ENCODE measurements at places on chromosomes 6 and 20.
A peak's percentile ranks its signal among the peaks of the same experiment; 100 is the strongest.

DNA sequence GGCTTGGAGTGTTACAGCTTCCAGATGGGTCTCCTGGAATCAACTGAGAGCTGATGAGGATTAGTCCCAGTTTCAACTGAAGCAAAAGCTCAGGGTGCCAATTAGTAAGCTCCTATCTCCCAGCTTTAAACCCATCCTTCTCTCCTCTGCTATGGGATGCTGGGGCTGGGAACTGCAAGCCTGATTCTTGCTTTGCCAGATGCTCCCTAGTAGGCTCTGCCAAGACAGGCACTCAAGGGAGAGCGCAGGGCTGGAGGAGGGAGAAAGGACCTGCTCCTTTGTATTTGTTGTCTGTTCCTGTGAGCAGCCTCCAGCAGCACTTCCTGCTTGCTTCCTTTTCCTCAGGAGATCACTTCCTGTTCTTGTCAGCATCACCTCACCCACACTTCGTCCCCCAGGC is 309.7 kb downstream of the KIF16B start:
- no peak for DNase-seq

GRCh38 chr20:17782768-17783167 is 83.0 kb downstream of the BANF2 start:
- DNase-seq: no peak

- DNase-seq: no peak
Measured at GRCh38 chr20:40960521-40960956, 68.1 kb upstream of the TOP1 start.

- no peak for DNase-seq
Measured at GRCh38 chr6:15416932-15417509, 171.2 kb downstream of the JARID2 start.

DNA sequence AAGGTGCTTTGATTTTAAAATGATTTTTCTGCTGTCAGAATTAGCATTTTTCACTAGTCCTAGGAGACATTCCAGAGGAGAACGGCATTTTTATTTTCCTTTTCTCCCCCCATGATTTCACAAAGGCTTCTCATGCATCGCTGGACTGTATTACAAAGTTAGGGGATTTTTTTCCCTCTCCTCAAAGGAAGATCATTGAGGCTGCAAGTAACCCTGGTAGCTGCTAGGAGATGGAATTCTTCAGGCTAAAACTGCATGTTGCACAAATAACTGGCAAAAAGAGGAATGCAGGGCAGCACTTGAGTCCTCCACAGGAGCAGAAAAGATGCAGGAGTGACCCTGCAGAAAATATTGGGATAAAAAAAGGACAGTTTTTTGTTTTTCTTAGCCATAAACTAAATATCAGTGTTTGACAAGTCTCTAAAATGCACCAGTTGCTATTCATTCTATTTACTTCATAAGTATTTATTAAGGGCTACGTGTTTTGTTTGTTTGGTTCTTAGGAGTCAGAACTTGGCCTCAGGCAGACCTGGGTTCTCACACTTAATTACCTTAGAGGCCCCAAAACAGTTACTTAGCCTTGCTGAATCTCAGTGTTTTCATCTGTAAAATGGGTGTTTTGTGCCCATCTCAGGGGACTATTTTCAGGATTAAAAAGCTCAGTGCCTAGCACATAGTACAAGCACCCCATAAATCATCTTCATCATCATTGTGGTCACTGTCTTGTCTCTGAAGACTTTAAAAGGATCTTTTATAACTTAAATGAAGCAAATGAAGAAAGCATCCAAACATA is 144.5 kb upstream of the ID4 start:
- DNase-seq: no peak

- no peak for DNase-seq
Measured at GRCh38 chr6:130932921-130933320, 105.7 kb downstream of the SMLR1 start.

GRCh38 chr6:54959820-54960219 is 113.2 kb downstream of the FAM83B start:
- no peak for DNase-seq

- DNase-seq: no peak
Measured at GRCh38 chr6:16594849-16595248, 166.4 kb downstream of the ATXN1 start.

- DNase-seq: no peak
Measured at GRCh38 chr6:12935637-12936036, 219.1 kb downstream of the PHACTR1 start.

DNA sequence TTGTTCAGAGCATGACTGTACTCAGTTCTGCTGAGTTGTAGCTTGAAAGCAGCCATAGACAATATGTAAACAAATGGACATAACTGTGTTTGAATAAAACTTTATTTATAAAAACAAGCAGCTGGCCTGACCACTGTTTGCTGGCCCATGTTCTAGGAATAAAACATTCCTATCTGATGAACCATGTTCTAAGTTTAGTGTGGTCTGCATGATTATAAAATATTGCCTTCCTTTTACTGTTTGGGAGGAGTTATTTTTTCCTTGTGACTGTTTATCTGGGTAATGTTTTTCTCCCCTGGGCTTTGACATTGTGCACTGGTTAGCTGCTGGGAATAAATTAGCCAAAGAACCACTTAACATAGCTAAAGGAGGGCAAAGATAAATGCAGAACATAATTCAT is 55.1 kb downstream of the CDS2 start:
- no peak for DNase-seq

DNA sequence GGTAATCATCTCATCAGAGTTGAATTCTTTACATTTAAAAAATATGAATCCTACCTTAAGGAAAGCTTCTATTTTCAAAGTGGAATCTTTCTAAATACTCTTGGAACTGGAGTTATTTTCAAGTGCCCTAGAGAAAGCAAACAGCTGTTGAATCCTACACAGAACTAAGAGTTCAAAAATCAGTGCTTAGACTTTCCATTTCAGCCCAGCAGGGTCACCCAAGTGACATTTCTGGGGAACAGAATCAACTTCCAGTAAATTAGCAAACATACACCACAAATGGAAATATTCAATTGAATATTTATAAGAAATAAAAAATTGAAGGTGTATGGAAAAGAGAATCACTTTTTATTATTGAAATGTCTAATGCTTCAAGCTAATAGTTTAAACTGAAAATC is 427.7 kb upstream of the NOX3 start:
- no peak for DNase-seq

DNA sequence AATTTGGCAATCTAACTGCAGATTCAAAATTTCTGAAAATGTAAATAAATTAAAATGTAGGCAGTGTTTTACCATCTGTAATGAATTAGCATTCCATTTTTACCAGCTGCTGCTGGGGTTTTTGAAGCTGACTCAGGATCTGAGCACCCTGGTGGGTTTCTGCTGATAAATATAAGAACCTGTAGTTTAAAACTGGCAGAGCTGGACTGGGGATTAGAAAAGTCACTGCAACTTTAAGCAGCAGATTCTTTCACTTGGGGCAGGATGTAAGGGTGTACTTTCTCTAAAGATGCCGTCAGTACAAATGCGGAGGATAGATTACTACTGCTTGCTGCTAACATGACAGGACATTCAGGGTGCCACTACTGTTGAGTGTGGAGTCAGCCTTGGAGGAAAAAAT is 341.8 kb downstream of the CDKAL1 start:
- no peak for DNase-seq

GRCh38 chr6:143953922-143954321 is 54.1 kb downstream of the PLAGL1 start:
- DNase-seq: no peak

- no peak for DNase-seq
Measured at GRCh38 chr6:38588631-38589366, 50.9 kb downstream of the BTBD9 start.

DNA sequence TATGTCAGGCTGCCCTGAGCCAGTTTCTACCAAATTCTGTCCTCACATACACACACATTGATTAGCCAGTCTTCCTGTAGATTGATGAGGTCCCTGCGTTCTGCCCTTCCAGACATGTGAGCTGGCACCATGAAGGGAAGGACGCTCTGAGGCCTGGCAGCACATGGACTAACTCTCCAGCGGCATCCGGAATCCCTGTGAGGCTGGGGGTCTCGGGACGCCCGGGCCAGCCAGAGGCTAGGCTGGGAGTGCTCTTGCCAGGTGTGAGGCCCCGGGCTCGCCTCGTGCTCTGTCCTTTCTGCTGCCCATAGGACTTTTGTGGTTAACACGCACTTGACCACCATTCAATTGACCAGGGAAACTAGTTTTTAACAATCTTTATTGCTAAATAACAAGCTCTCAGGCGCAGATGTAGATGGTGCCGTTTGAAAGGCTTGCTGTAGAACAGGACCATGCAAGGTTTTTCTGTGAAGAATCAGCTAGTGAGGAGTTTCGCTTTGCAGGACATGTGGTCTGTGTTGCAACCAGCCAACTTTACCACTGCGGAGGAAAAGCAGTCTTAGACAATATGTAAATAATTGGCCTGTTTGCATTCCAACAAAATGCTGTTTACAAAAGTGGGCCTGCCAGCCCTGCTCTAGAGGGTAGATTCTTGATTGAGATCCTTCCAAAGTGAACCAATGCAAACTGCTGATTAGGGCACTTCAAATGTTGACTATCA is 29.3 kb downstream of the FOXF2 start:
- no peak for DNase-seq

- DNase-seq: no peak
Measured at GRCh38 chr20:5170341-5170740, 43.5 kb downstream of the CDS2 start.

- DNase-seq: peak; percentile 32
Measured at GRCh38 chr20:60262967-60263603, 304.9 kb downstream of the CDH26 start.

GRCh38 chr6:158996856-158997255 is 3.1 kb downstream of the RSPH3 start:
- no peak for DNase-seq

DNA sequence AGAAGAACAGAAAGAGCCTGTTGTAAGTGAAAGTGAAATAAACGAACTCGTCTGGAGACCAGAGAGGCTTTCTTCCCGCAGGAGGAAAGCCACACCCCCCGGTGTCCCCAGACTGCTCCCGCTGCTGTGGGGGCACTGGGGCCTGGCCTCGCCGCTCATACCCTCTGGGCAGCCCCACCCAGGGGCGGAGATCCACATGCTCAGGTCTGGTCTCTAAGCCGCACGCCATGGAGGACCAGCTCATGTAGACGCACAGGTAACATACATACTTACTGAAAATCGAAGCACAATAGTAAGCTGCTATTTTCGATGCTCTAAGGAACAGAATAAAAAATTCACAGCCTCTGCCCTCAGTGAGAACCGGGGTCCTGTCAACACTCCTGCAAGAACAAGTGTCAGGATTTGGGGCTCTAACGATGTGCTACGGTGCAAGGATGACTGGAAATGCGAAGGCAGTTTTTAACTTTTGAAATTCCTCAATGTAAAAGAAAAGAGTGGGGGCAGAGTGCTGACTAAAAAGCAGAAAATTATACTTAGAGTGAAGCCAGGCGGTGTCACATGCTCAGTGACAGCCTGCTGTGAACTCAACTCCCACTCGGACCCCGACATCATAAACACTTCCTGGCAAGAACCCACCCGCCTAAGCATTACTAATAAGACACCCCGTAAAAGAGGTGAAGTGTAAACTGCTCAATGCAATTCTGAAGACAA is 110.5 kb downstream of the IRF4 start:
- DNase-seq: peak; percentile 56

GRCh38 chr20:44835661-44836221 is 25.4 kb upstream of the RIMS4 start:
- DNase-seq: no peak

DNA sequence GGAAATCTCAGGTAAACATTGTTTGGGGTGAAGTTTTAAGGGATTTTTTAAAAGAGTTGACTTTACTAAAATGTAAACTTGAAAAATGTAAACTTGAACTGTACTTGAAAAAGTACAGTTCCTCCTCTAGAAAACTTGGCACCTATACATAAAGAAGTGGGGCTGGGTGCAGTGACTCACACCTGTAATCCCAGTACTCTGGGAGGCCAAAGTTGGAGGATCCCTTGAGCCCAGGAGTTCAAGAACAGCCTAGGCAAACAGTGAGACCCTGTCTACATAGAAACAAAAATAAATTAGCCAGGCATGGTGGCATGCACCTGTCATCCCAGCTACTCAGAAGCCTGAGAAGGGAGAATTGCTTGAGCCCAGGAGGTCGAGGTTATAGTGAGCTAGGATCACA is 7.2 kb downstream of the BTBD9 start:
- DNase-seq: no peak

- no peak for DNase-seq
Measured at GRCh38 chr6:51565472-51565871, 521.9 kb downstream of the PKHD1 start.

DNA sequence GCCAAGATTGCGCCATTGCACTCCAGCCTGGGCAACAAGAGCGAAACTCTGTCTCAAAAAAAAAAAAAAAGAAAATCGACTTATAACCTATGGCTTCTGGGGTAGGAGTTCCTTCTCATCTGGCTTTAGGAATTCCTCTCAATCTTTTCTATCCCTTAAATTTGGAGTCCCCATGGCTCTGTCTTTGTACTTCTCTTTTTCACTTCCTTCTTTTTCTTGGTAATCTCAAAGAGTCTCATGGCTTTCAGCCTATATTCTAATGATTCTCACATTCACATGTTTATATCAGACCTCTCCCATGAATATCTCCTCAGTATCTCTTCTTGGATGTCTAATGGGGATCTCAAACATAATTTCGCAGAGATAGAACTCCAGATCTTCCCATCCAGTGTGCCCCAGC is 42.8 kb upstream of the RALGAPA2 start:
- DNase-seq: no peak

DNA sequence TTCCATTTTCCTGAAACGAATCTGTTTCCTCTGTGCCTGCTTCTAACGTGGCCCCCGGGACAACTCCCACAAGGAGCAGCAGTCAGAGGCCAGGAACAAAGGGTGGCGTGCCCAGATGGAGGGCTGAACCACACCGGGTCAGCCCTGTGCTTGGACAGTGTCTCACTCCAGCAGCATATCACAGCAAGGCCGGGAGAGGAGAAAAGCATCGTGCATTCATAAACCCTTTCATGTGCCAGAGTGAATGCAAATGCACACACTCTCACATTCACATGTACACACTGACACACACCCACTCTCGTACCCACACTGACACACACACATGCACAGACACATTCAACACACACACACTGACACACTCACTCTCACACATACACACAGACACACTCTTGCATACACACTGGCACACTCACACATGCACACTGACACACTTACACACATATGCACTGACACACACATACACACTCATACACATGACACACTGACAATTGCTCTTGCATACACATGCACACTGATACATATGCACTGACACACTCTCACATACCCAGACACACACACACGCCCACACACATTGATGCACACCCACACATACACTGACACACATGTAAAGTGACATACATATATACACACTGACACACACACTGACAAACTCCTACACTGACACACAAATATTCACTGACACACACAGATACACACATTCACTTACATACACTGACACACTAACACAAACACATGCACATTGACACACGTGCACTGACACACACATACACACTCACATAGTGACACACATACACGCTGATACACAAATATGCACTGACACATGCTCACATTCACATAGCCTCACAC is 237.0 kb downstream of the LRFN2 start:
- no peak for DNase-seq

GRCh38 chr6:87670707-87671106 is 31.3 kb downstream of the AKIRIN2 start:
- DNase-seq: no peak
